ENCODE measurements at places on chromosomes 16 and 17.

GRCh38 chr16:57367116-57367752, 5.1 kb upstream of the CX3CL1 start:
- DNase-seq, result no peak

GRCh38 chr16:80803339-80804055, 901 bp downstream of the CDYL2 start:
- DNase-seq, result peak; percentile 21

DNA sequence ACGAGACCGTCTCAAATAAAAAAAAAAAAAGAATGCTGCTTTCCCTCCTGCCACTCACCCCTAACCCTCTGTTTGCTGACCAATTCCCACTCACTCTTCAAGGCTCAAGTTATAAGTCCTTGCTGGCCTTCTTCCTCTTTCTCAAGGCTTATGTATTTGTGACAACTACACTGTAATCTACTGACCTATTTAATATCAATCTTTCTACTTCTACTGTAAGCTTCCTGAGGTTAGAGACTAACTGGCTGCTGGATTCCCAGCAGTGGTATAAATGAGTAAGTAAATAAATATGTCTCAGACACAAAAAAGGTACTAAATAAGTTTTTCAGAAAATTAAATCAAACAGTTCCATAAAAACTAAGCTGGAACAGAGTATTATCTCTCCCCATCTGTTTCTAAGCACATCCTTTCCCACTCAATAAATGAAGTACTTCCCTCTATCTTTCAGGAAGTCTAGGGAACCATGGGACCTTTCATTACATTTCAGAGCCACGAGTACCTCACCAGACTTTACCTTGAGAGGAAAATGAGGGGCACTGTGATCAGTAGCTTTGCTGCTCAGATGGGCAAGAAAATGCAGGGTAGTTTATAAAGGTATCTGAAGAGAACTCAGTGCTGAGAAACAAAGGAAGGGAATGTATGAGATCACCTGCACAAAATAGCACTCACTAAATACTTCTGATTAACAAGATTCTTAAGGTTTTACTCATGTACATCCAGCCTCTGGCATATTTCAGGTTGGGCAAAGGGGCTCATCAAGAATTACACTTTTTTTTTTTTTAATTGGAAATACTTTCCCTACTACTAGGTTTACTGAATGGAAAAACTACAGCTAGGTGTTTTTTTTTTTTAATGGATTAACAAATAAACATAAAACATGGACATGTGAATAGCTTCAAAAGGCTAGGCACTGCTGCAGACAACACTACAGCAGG, 10.8 kb downstream of the SSH2 start:
- no peak for DNase-seq

GRCh38 chr17:13953841-13954240, 115.5 kb upstream of the COX10 start:
- DNase-seq, result no peak

DNA sequence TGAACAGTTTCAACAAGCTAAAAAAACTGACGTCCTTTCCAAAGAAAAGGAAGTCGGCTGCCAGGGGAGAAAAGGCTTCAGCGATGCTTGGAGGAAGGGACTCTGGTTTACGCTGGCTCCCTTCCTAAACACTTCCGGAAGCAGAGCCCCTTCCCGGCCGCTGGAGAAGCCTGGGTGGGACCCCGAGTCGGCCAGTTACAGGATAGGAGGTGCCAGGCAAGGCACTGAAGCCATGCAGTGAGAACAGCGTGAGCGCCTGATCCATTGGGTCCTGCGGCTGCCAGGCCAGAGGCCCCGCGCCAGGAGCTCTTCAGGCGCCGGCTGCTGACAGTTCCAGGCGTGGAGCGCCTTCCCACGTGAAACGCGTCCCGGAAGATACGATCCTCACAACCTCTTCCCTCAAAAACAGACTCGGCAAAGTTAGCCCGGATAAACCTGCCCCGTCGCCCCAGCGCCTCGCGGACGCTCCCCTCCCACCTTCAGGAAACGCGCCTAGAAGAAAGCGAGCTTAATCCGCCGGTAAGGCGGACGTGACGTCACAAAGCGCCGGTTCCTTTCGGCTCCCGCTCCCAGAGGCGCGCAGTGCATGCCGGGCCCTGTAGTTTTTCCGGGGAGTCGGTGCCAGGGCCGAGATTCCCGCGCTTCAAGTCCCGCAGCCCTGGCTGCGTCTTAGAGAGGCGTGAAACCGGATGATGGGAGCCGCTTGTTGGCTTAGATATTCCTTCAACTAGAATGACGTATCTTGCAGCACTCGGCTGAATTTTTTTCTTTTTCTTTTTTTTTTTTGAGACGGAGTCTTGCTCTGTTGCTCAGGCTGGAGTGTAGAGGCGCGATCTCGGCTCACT, at the start of gene ADAT1:
Gene ADAT1 (minus strand): TSS at position 521 of the 845 bp plus-strand sequence. CDS start 2,482 bp downstream, outside the sequence.
- DNase-seq, result peak; percentile 91

- peak; percentile 65 for DNase-seq
Measured at GRCh38 chr17:29140051-29140621, 40.1 kb downstream of the MYO18A start.

DNA sequence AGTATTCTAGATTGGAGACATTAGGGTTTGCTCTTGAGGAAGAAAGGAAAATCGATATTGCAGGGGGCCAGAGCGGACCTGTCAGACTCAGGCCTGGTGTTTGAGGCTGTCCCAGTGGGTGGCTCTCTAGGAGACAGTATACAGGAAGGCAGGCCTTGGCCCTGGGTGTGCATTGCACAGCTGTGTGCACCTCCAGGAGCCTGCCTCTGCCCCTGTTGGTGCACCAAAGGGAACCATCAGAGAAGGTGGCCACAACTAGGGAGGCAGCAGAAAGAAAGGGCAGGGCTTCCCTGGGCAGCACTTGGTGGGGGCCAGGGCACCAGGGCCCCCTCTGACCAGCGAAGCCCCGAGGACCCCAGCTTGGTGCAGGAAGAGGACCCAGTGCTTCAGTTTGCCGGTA, 188.0 kb downstream of the NTN1 start:
- no peak for DNase-seq

DNA sequence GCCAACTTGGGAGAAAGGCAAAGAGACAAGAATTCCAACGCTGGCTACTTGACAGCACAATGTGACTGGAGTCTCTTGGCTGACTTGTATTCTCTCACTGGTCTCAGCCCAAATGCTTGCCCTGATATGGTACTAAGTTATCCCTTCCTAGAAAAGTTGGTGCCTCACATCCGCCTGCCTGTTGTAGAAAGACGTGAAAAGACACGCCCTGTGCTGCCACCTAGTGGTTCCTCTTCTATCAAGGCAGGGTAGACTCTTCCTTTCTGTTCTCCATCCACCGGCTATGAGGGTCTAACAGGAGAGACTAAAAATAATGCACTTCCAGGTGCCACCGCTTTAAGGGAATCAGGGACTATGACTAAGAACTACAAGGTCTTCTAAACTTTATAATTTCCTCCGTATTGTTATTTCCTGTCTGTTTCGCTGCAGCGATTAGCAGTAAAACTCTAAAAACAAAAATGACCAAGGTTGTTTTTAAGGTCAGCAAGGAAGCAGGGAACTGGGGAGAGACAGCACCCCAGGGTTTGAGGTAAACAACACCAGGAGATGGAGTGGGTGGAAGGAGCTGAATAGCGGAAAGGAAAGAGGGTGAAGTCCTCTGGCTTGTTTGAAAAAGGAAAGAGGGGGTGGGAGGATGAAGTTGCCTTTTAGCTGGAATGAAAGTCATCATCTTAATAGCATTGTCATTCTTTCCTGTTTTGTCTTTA, 109.5 kb downstream of the YPEL2 start:
- peak; percentile 93 for DNase-seq

GRCh38 chr17:77729587-77729986, 228.9 kb upstream of the TNRC6C start:
- no peak for DNase-seq

DNA sequence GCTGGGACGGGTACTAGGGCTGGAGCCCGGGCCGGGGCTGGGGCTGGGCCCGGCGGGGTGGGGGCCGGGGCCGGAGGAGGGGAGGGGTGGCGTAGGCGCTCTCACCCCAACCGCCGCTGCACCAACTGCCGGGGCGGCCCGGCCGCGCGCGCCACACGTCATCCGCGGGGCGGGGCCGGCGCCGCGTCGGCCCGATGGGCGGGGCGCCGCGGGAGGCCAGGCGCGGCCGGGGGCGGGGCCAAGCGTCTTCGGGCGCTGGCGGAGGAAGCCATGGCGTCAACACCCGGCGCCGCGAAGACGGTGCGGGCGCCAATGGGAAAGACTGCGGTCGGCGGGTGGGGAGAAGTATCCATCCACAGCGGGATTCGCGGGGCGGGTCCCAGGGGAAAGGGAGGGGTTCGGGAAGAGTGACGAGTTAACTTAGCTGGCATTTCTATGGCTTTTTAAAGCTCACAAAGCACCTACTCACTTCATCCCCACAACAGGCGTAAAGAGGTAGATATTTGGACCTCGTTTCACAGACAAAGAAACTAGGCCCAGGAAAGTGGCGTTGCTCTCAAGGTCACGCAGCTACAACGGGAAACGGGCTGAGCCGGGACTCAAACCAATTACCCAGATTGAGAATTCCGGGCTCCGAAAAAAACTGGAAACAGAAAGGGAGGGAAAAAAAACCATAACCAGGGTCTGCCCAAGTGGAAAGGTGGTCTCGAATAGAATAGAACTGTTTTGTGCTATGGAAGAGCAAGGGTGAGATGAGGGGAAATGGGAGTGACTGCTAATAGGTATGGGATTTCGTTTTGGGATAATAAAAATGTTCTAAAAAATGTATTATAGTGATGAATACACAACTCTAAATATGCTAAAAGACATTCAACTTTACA, at the start of gene SPAG9:
Gene SPAG9 (minus strand): TSS at position 130 of the 881 bp plus-strand sequence. CDS start 212 bp downstream, outside the sequence.
- DNase-seq, result peak; percentile 96

GRCh38 chr16:9542165-9542755, 450.8 kb downstream of the HAPSTR1 start:
- DNase-seq, result no peak

- no peak for DNase-seq
Measured at GRCh38 chr16:87263418-87264052, 53.7 kb downstream of the C16orf95 start.

- DNase-seq, result no peak
Measured at GRCh38 chr17:33266116-33266515, 27.0 kb downstream of the ASIC2 start.

DNA sequence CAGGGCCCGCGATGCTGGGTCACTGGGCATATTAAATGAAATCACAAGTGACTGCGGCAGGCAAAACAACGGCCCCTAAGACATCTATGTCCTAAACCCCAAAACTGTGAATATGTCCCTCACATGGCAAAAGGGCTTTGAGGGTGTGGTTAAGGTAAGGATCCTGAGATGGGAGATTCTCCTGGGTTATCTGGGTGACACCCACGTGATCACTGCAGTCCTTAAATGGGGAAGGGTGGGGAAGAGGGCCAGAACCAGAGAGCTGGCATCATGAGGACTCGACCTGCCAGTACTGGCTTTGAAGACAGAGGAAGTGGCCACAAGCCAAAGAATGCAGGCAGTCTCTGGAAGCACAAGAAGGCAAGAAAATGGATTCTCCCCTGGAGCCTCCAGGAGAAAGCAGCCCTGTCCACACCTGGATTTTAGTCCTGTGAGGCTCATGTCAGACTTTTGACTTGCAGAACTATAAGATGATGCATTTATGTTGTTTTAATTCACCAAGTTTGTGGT, 12.5 kb downstream of the COTL1 start:
- DNase-seq, result no peak

DNA sequence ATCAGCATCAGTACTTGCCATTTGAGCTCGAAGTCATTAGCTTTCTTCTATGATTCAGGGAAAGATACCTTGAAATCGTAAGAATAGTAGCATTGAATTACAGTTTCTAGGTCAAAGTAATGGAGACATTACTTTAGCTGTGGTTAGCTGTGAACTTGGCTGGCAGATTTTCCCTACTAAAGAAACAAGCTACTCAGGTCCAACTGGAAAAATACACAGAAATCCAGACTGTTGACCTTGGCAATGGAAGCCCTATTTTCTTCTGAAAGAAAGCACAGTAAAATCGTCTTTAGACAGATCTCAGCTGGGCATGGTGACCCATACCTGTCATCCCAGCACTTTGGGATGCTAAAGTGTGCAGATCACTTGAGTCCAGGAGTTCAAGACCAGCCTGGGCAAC, 13.4 kb upstream of the DNAJA2 start:
- no peak for DNase-seq

DNA sequence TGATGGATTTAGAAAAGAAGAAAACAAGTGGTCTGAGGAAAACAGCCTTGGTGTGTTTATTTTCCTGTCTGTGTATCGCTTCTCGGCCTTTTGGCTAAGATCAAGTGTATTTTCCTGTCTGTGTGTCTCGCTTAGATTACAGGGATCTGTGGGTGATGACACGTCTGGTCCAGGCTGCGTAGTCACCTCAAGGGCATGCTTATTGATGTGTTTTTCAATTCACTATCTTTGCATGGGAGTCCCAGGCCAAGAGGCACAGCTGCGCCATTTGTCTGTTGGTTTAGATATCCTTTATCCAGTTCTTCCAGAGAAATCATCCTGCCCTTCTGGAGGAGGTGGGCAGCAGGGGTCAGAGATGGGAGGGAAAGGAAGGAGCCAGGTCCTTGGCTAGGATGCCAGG, 47.1 kb upstream of the STH start:
- no peak for DNase-seq

DNA sequence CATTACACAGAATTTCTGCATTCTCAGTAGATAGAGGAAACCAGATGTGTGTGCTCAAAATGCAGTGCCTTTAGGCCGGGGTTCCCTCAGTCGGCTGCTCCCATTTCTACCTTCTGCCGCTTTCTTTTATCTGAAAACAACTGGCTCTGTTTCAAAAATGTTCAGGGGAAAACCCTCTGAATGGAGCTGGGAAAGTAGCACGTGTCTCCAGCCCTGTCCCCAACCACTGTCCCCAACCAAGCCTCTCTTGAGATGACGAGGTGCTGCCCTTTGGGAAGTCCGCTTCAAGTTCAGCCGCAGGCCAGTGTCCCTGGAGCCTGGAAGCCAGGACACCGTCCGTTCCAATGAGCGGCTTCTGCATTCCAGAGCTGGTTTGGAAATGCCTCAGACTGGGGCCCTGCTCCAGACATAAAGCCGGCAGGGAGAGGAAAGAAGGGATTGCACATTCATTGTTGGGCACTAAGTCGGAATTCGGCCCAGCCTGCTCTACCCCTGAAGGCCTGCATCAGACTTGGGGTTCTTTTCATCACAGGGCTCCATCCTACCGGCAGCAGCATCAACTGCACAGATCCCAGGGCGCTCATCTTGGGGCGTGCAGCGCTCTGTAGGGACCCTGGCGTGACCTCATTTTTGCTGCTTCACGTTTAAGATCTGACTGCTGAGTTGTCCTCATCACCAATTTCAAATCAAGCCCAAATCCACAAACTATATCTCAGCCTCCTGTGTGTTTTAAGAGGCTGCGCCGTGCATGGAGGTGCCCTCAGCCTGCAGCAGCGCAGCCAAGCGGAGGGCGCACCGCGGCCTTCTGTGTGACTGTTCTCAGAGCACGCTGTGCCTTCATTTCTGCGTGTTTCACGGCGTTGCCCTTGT, 111.3 kb downstream of the BANP start:
- DNase-seq, result no peak

DNA sequence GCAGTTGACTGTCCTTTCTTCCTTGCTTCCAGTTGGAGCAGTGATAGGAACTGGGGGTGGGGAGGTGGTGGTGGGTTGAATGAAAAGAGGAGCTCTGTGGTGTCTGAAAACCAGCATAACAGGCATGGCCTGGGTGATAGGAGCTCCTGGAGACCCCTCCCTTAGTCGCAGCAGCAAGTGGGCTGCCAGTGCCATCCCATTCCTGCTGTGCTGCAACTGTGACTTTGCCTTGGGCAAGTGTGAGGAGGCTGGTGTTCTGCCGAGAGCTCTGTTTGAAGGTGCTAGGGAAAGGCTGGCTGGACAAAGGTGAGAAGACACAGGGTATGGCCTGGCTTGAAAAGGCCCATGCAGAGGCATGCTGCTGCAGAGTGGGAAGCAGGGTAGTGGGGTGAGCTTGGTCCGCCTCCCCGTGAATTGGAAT, 2.7 kb upstream of the CDK5R1 start:
- no peak for DNase-seq
